ENCODE measurements at places on chromosomes 2 and 18.
A peak's percentile ranks its signal among the peaks of the same experiment; 100 is the strongest.

- no peak for DNase-seq
These were observed 170.2 kb upstream of the CHST9 start for GRCh38 chr18:27355308-27355707.

- no peak for DNase-seq
These were observed 154.8 kb downstream of the RNF152 start for GRCh38 chr18:61738042-61738441.

GRCh38 chr18:75779450-75779849, 351.9 kb upstream of the SMIM21 start:
- no peak for DNase-seq

- DNase-seq: no peak
These were observed 50.5 kb upstream of the TUBA3D start for GRCh38 chr2:131425231-131425941.

- DNase-seq: no peak
These were observed 22.0 kb downstream of the TSPYL6 start for GRCh38 chr2:54233832-54234649.

- DNase-seq: no peak
These were observed 142.7 kb downstream of the HRH4 start for GRCh38 chr18:24603151-24603550.

DNA sequence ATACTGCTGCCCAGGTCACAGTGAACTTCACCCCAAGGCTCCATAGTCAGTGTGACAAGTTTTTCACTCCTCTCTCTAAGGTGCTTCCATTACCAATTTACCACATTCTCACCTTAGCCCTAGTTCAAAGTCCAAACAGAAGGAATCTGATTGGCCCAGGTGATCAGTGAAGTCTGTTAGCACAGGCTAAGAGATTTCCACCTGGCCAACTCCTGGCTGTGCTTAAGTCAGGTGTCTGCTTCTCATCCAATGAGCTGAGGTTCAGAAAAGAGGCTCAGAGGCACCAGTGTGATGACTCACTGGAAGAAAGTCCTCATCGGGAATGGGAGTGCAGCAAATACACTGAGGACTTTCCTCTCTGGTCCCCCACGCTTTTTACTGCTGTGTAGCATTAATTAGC, 164.4 kb upstream of the MGAT5 start:
- no peak for DNase-seq

- DNase-seq: no peak
These were observed 72.7 kb upstream of the PPP1CB start for GRCh38 chr2:28678944-28679343.

- no peak for DNase-seq
These were observed 185.3 kb upstream of the RAB6C start for GRCh38 chr2:129794116-129794515.

GRCh38 chr2:240733803-240734495, 42.3 kb downstream of the AQP12A start:
- no peak for DNase-seq

- no peak for DNase-seq
These were observed 41.5 kb downstream of the LMAN2L start for GRCh38 chr2:96698221-96698861.

- DNase-seq: peak; percentile 31
These were observed 192.1 kb upstream of the RND3 start for GRCh38 chr2:150679456-150680120.

DNA sequence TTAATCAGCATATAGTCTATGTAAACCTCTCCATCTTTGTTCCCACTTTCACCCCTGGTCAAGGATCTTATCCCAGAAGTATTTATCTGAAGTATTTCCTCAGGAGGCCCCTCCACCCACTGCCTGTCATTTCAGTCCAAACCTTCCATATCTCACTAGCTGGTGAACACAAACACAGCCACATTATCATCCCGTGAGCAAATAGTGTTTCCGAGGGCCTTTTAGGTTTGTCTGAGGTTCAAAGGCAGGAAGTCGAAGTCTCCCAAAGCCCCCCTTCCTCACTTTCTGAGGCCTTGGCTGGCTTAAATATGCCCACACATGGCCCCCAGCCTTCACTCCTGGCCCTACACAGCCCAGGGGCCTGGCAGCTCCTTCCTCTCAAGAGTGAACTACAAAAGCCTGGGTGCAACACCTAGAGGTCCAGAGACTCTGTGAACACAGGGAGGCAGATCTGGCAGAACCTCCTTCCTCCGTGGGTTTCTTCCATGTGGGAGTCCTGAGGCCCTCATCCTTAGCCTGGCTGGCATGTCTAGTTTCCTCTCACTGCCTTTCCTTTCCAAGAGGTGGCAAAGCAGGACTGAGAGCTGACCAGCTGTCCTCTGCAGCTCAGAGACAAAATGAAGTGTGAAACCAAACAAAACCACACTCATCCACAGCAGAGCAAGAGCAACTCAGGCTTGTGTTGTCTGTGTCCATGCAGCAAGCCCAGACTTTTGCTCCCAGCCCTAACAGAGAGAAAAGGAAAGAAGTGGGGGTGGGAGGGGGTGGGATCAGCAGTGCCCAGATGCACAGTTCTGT, 264.2 kb downstream of the SS18 start:
- no peak for DNase-seq

- no peak for DNase-seq
These were observed 20.2 kb downstream of the SCYGR8 start for GRCh38 chr2:227765788-227766372.

DNA sequence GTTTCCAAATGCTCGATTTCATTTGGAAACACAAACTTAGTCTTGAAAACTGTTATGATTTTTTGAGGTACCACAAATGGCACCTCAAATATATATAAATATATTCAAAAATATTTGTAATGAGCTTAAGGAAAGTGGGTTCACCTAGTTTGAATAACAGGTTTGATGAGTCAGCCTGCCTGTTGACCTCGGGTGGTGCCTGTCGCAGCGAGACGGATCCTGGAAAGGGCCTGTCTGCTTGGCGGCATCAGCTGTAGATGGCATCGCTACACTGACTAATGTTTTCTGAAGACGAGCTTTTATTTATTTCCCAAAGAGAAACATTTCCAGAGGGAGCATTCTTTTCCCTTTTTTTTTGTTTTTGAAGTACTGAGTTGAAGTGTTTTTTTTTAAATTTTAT, 6.9 kb downstream of the ALLC start:
- DNase-seq: no peak

GRCh38 chr2:152389483-152389882, 54.5 kb downstream of the FMNL2 start:
- no peak for DNase-seq

GRCh38 chr2:140698636-140699035, 1432.2 kb downstream of the LRP1B start:
- DNase-seq: no peak

DNA sequence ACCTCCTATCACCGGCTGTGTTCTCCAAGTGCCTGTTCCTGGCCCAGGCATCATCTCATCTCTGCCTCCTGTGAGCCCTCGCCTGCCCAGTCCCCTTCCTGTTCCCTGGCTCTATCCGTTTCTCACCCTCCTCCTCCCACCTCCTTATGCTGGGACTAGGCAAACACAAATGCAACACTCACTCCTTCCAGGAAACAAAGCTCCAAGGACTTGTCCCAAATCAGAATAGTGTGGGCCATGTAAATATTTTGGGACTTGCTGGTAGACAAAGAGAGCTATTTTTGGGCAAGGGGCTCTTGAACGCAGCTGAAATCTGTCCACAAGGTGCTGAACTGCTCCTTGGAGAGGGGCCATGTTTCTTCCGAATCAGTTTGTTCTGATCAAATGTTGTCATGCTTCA, 25.3 kb downstream of the MBP start:
- no peak for DNase-seq

DNA sequence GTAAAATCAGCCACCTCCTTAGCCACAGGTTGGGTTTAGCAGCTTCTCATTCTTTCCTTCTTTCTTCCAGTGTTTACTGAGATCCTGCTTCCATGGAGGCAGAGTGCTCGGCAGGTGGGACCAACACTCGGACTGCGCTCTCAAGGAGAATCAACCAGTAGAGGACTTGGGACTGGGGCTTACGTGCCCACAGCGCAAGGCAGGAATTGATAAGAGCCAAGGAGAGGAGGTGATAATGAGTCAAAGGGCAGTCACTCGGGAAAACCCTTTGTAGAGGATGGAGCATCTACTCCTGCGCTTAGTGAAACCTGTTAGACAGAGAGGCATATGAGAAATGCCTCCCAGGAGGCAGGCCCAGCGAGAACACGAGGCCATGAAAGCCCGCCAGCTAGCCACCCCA, 2.9 kb upstream of the MRO start:
- DNase-seq: no peak
